ENCODE measurements at places on chromosomes 5 and 9. TPM values are rescaled to one million over a fixed set of nuclear protein-coding genes. Genes with fewer than 3 reads are reported as not detected.

Gene C5orf58
- total RNA-seq = not detected

- DNase-seq = no peak
- H3K27ac ChIP-seq = no peak overlapping the region
- no peaks in the 10 kb centered on the region for H3K36me3 ChIP-seq
Measured at GRCh38 chr9:13759551-13759950, 480.1 kb upstream of the MPDZ start.

GRCh38 chr9:133510926-133511505 is 13.7 kb downstream of the MYMK start:
- no peak for DNase-seq
- H3K36me3 ChIP-seq = no peaks in the 10 kb centered on the region
- no peaks in the 10 kb centered on the region for H3K27me3 ChIP-seq

Gene PCDHA3
- not detected for total RNA-seq

Gene OLFM1
- not detected for total RNA-seq

- no peak overlapping the region for H3K4me3 ChIP-seq
- DNase-seq = no peak
- H3K27ac ChIP-seq = no peak overlapping the region
Measured at GRCh38 chr9:21902136-21902535, 92.1 kb downstream of the CDKN2A start.

DNA sequence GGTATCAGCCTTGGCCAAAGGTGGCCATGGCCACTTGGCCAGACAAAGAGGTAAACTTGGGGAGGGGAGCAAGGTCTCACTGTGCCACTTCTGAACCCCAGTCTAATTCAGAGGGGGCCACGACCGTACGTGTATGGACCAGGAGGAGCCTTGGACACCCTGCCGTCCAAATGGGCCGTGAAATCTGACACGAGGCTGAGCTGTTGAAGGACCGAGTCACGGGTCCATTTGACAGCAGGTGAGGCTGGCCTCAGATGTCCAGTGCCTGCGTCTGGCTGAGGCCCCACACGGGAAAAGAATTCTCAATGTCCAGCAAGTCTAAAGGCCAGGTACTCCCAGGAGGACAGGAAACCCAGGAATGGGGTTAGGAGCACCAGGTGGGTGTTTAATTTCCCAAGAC is 17.7 kb downstream of the CMBL start:
- H3K4me3 ChIP-seq = no peak overlapping the region
- no peaks in the 10 kb centered on the region for H3K4me1 ChIP-seq
- no peak overlapping the region for H3K27ac ChIP-seq
- H3K36me3 ChIP-seq = no peaks in the 10 kb centered on the region
- H3K27me3 ChIP-seq = peaks cover 17% of the 10 kb centered on the region

Gene IL3
- total RNA-seq = not detected

DNA sequence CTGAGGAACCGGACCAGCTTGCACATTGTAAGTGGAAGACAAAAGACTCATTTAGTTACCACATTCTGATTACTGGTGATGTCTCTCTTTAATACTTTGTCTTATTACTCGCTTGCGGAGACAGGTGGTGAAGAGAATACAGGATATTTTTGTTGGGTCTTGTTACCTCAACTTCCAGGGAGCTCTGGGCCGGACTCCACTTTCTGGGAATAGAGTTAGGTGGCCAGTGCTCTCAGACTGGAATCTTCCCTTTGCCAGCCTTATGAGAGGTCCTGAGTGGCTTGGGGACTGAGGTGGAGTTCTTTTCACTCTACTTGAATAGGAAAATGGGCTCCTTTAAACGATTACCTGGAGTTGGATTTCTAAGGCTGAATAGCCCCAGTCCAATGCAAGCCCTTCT is 33.3 kb upstream of the SPRY4 start:
- no peaks in the 10 kb centered on the region for H3K36me3 ChIP-seq
- no peak for DNase-seq
- peak overlapping the region; percentile 81 for H3K4me3 ChIP-seq
- H3K4me1 ChIP-seq = peaks cover 48% of the 10 kb centered on the region

- no peak overlapping the region for H3K27ac ChIP-seq
- H3K4me3 ChIP-seq = no peak overlapping the region
- DNase-seq = no peak
- H3K27me3 ChIP-seq = peaks cover 3% of the 10 kb centered on the region
- peaks cover 13% of the 10 kb centered on the region for H3K4me1 ChIP-seq
Measured at GRCh38 chr5:65191554-65192135, 290.1 kb downstream of the ADAMTS6 start.

Gene ENHO
- not detected for total RNA-seq

Gene ANKRD55
- not detected for total RNA-seq

Gene NUTM2G
- not detected for total RNA-seq

Gene TYRP1
- not detected for total RNA-seq

Gene ARHGEF37
- not detected for total RNA-seq

GRCh38 chr5:160479926-160480325 is 58.3 kb downstream of the PTTG1 start:
- H3K27me3 ChIP-seq = no peaks in the 10 kb centered on the region
- peaks cover 49% of the 10 kb centered on the region for H3K36me3 ChIP-seq
- H3K4me1 ChIP-seq = peaks cover 61% of the 10 kb centered on the region
- H3K4me3 ChIP-seq = peak overlapping the region; percentile 72
